OCI-M1 (cell line): ENCODE measurements at places on chromosomes 5 and 9.
A peak's percentile ranks its signal among the peaks of the same experiment; 100 is the strongest.

DNA sequence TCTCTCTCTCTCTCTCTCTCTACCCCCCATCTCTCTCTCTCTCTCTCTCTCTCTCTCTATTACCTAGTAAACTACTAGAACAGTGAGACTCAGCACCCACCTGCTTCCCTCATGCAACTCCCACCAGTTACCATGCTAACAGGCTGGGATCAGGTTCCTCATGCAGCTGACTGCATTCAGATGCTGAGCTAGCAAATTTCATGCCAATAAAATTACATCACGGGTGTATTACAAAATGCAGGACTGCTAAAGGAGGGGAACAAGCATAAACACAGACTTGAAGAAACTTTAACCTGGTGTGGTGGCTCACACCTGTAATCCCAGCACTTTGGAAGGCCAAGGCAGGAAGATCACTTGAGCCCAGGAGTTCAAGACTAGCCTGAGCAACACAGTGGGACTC lies 76.0 kb downstream of the CEMIP2 start:
- no peak for DNase-seq

GRCh38 chr5:44862808-44863207 lies 54.1 kb downstream of the MRPS30 start:
- DNase-seq, result peak; percentile 57

DNA sequence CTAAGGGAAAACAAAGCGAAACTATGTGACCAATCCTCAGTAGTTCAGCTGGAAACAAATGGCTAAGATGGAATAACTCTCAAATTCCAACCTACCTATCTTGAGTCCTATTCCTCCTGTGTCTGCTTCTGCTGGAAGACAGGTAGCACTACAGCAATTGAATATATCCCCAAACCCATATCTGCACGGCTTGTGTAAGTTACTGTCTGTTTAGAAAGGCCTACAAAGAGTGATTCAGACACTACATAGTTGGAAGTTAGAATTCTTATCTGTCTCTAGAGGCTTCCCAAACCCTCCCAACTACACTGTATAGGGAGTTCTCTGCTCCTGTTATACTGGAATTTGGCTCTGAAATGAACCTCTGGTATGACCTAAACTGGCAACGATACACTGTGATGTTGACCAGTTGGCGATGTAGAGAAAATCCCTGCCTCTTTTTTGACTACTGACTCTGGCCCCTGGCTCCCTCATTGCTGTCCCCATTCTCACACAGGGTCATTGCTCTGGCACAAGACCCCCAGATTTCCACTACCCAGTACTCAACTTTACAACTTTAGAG lies 22.6 kb upstream of the NADK2 start:
- peak; percentile 55 for DNase-seq

- no peak for DNase-seq
Observed at GRCh38 chr9:557601-558201, 283.8 kb upstream of the DMRT1 start.

DNA sequence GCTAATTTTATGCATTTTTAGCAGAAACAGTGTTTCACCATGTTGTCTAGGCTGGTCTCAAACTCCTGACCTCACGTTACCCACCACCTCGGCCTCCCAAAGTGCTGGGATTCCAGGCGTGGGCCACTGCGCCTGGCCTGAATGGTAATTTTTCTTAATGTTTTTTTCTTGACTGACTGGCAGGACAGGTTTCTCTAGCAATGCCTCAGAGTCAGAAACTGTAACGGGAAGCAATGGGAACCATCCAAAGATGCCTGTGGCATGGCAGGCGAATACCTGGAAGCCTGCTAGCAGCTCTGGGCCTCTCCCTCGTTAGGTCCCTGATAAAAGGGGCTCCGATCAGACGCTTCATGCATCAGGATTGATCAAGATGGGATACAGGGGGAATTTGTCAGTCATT lies 639.2 kb downstream of the NR2F1-AS1 start:
- DNase-seq, result no peak

- DNase-seq, result no peak
Observed at GRCh38 chr9:7507026-7507425, 292.6 kb downstream of the DMAC1 start.

GRCh38 chr5:168895295-168896071 lies 316.3 kb upstream of the PANK3 start:
- no peak for DNase-seq

DNA sequence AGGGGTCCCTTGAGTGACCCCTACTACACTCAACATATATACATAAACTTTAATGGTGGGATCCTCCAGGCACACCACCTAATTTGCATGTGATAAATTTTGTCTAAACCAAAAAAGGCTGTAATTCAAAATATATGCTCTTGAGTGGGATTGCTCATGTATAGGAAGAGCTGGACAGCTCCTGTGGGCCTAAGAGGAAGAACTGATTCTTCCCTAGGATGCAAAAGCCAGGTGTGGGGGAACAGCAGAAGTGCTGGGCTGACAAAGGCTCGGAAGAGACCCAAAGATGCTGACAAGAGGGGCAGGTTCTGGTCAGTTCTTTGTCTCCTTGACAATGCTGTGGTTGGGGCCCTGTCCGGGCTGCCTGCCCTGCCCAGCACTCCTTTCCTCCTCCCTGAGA lies 43.9 kb downstream of the PCDH1 start:
- DNase-seq, result no peak

DNA sequence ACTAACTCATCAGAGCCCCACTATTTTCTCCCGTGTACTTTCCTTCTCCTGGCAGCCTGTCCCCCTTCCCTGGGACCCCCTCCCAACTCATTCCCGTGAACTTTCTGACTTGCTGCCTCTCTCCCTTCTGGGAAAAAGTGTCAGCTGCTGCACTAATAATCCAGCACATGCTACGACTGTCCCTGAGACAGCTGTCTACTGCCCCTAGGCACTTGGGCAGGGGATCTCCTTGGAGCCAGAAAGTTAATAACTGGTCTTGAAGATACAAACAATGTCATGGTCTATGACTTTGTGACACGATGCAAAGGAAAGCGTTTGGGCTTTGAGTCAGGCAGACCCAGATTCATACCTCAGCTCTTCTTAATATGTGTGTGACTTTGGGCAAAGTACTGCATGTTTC lies 10.1 kb upstream of the RNF183 start:
- no peak for DNase-seq

- DNase-seq, result no peak
Observed at GRCh38 chr5:123283499-123283898, 139.7 kb downstream of the CEP120 start.

DNA sequence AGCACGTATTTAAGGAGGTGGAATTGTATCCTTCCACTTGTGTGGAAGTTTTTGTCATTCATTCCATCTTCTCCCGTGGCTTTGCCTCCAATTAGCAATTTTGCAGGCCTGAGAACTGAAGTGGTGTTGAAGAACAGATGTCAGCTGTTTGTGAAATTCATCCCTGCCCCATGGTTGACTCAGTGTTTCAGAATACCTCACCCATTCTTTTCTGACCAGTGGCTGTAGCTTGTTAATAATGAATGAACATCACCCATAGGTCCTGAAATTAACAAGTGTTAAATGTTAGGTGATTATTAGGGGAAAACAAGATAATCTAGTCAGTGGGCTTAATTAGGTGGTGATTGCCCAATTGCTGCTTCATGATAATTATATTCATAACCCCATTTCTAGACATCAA lies 11.7 kb downstream of the ZNF462 start:
- no peak for DNase-seq

DNA sequence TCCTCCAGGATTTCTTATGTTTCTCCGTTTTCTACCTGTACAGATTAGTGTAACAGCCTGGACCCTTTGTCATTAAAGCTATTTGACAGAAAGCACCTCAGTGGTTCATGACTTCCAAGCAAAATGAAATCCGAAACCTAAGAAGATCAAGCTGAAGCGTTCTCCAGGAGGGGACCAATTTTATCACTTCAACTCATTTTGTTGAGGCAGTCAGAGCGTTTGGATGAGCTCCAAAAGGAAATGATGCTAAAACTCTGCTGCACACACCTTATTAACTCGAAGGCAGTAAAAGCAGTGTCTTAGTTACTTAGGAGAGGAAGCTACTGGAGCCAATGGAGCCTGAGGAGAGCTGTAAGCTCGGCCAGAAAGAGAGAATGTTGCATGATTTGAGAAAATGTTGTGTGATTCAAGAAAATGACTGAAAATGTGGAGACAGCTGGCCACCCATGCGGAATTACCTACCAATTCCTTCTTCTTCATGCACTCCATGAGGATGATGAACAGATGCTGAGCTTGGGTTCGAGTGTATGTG lies 346.7 kb upstream of the KLF9 start:
- DNase-seq, result no peak
